CD4-positive, alpha-beta memory T cell (primary cell): ENCODE measurements at places on chromosomes 11 and 22. TPM values are rescaled to one million over a fixed set of nuclear protein-coding genes. Genes with fewer than 3 reads are reported as not detected.

ANO9 gene
- 120 TPM for total RNA-seq

DNA sequence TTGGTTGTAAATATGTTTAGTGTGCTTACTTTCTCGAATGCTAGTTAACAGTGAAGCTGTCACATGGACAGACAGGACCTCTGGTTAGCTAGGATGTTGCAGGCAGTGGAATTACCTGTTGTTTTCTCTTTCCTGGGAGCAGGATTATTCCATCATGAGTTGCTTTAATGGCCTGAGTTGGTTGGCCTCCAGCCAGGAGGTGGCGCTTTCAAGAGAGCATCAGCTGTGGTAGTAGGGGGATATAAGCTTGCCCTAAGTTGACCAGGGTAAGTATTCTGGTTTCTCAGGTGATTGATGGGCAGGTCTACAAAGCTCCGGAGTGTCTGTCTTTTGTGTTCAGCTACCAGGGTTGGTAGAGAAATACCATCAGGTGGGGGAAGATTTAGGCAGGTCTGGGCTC is 43.5 kb downstream of the NELL1 start:
- no peak for DNase-seq

GRCh38 chr11:71395263-71395560 is 53.0 kb downstream of the DHCR7 start:
- DNase-seq = no peak

GRCh38 chr11:3205261-3206155 is 13.1 kb downstream of the MRGPRG start:
- DNase-seq = no peak

- DNase-seq = no peak
Observed at GRCh38 chr11:69138265-69138664, 17.5 kb upstream of the SMIM38 start.

PACSIN2 gene
- 55.0 TPM for total RNA-seq

OR51B2 gene
- not detected for total RNA-seq

DNA sequence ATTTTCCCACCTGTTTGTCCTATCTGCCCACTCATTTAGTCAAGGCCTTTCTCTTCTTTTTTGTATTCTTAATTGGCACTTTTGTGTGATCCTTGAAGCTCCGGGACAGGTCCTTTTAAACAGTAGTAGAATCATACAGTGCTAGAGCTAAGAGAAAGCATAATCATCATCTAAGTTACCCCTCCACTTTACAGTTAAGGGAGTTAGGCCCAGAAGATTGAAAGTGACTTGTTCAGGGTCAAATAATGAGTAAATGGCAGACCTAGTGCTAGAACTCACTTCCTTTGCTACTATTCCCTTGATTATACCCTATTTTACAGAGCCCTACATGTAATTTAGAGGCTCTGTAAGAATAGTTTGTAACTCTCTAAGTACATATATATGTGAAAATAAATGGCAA is 2.5 kb downstream of the USP47 start:
- DNase-seq = no peak
